Activated T-helper 17 cell treated with anti-CD3 and anti-CD28 coated beads, Interleukin-2, amount 50 U/mL, for 72 hours (primary cell): ENCODE measurements at places on chromosomes 1 and 21.

DNA sequence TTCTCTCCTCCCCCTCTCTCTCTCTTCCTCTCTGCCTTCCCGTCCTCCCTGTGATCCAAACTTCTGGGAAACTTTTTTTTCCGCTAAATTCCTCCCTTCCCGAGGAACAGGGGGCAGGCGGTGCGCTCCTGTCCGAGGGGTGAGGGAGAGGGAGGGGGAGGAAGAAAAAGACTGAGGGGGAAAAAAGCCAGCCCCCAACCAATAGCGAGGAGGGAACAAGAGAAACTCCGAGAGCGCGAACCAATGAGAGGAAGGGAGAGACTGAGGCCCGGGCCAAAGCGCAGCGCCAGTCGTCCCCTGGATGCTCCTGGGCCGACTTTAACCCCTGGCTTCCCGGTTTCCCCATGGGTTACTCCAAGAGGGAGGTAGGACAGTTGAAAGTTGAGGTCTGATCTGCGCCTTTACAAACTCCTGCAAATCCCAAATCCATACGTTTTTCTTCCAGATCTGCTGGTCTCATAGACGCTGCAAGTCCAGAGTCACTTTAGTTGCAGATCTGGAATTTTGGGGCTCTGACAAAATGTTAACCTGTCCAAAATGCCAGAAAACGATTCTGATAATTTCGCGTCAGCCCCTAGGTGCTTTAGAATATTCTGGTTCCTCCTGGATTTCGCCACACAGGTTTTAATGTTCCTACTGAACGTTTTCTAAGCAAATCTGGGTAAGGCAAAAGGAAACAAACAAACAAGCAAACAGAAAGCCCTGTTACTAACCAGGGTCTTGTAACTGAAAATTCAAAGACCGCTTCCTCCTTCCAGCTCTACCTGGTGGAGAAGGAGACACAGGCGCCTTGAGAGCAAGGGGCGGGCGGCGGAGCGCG is at the start of gene TBX15:
Gene TBX15, minus strand, starts transcription at position 158 of the 820 bp plus-strand sequence. CDS start 548 bp downstream, outside the sequence.
- ATAC-seq = no peak

DNA sequence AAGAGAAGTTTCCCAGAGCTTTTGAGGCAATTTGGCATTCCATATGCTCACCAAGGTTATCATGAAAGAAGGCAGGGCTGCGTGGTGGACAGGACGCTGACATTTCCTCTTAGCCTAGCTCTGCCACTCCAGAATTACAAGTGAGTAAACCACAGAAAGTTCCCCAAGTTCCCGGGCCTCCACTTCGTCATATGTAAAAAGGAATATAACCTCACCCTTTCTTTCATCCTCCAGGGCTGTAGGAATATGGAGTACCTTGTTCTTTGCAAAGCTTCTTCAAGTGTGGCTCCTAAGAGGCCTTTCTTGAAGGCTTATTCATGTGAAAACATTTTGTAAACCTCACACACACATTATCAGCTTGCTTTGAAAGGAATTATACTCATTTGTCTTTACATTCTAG is 210.2 kb downstream of the GREM2 start:
- ATAC-seq = no peak

DNA sequence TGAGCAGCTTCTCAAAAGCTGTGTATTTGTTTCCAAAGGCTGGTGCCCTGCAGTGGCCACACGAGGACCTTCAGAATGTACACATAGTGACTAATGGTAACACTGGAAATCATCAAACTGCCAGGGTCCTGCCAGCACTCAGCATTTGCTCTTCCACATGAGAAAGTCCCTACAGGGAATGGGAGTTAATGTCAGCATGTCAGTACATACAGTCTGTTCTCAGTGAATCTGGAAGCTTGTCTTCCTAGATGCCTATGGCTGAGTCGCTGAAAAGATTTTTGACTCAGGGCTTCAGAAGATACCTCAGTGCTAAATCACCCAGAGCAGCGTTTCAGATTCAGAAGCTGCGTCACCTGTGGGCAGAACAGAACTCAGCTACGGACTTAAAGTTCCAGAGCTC is 108.2 kb downstream of the CDC7 start:
- no peak for ATAC-seq

- ATAC-seq = no peak
Observed at GRCh38 chr1:3244025-3244926, 175.3 kb downstream of the PRDM16 start.

GRCh38 chr21:34598931-34599400 is 15.9 kb downstream of the RCAN1 start:
- no peak for ATAC-seq

DNA sequence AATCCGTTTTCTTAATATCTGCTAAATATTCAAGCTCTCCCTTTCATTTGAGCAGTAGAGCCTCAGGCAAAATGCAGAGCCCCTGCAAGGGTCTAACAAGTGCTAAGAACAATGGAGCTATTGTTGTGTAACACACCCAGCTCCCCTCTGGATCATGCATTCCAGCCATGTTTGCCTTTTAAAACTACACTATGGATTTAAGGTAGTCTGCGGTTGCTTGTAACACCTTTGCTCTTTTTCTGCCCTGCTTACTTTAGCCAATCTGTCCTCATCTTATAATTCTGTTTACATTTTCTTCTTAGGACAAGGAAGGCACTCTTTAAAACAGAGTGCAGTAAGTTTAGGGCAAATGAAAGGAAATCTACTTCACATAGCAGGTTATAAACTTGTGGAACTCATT is 60.0 kb upstream of the C1orf105 start:
- no peak for ATAC-seq

- ATAC-seq = no peak
Observed at GRCh38 chr1:222105393-222105737, 363.5 kb upstream of the DUSP10 start.

DNA sequence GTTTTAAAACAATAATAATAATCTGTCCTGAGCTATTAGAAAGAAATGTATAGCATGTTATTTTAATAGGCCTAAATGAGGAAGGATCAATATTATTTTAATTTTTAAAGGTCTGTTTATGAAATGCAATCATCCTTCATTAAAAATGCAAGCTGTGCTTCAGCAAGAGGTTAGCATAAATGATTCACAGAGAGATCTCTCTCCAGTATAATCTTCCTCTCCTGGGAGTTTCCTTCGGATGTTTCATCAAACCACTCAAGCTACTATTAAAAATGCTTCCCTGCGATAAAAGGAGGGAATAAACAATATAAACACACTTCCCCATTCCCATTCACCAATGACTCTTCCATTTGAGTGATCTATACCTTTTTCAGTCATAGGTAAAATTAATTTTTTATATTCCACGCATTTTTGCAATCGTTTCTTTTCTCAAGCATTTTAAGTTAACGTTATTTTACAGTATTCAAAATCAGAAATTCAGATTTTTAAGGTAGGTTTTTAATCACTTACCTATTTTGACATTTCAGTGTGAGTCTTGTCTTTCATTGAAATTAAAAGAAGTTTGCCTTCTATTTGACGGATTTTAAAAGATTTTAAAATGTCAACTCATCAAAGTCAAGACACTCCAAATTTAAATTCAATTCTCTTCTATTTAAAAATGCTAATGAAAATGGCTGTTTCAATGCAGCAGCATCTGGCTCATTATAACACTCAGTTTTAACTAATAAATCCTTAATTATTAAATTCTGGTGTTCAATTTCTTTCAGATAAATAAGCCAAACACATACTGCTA is 64.3 kb downstream of the RERE start:
- ATAC-seq = no peak

- peak; percentile 56 for ATAC-seq
Observed at GRCh38 chr1:93744299-93744988, 62.8 kb upstream of the BCAR3 start.

GRCh38 chr1:198254521-198254920 is 97.7 kb downstream of the NEK7 start:
- no peak for ATAC-seq

GRCh38 chr1:26542771-26543451 is 13.3 kb downstream of the RPS6KA1 start:
- no peak for ATAC-seq

DNA sequence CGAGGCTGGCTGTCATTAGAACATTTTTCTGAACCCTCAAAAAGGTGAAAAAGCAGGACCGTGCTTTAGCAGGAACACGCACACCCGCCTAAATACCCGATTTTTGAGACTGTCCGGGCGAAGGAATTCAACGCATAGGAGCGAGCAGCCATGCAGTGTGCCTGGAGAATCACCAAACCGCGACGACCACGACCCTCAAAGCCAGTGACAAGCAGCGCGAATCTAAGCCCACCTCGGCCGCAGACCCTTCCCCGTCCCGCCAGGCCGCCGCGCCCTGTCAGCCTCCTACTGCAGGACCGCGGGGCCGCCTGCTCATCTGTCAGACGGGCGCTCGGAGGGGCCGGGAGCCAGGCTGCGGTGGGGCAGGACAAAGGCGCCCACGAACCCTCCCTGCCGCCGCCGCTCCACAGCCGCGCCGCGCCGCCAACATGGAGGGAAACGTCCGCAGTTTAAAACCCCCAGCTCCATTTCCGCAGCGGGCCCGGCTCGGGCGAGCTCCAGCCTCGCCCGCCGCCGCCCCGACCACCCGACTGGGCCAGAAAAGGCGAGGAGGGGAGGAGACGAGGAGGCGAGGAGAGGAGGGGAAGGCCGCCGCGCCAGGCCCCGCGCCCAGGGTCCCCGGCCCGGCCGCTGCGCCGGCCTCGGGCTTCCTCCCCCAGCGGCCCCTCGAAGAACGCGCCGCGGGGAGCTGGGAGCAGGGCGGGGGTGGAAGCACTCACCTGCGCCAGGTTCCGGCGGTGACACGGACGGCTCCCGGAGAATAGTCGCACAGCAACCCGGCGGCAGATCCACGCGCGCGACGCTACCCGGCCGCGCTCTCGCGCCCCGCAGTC is at the start of gene LBR:
Gene LBR, minus strand, starts transcription at position 804 of the 833 bp plus-strand sequence. CDS start 3,963 bp downstream, outside the sequence.
- ATAC-seq = peak; percentile 42

- no peak for ATAC-seq
Observed at GRCh38 chr1:53076165-53076564, 14.2 kb downstream of the PODN start.

- ATAC-seq = no peak
Observed at GRCh38 chr1:99579691-99580172, 66.2 kb upstream of the PALMD start.

GRCh38 chr1:5164158-5164557 is 509.7 kb downstream of the AJAP1 start:
- peak; percentile 44 for ATAC-seq

DNA sequence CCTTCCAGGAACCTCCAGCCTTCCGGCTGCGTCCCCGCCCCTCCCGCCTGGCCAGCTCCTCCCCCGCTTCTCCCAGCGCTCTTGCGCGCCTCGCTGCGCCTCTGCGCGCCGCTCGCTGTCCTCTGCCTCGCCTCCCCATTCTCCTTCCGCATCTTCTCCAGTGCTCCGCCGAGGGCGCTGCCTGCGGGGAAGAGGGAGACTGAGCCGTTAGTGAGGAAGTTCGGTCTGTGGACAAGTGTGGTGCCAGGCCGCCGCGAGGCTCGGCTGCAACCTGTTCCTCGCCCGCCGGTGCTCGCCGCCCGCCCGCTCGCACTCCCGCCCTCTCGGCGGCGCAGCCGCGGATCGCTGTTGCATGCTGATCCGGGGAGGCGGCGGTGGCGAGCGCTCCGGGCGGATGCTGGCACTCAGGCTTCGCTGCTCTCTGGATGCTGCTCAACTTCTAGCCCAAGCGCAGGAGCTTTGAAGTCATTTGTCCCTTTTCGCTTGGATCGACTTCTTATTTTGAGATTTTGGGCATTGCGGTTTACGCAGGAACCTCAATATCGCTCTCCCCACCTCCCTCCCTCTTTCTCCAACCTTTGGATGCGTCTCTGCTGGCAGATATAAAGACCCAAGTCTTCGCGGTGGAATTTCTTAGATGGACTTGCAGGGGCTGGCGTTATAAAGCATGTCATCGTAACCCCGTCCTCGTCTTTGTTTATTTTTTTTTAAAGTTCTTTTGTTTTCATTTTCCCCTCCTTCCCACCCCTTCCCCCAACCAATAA is 614 bp upstream of the CACNA1E start:
- ATAC-seq = peak; percentile 58

- ATAC-seq = no peak
Observed at GRCh38 chr21:18677632-18678031, 274.0 kb upstream of the TMPRSS15 start.

DNA sequence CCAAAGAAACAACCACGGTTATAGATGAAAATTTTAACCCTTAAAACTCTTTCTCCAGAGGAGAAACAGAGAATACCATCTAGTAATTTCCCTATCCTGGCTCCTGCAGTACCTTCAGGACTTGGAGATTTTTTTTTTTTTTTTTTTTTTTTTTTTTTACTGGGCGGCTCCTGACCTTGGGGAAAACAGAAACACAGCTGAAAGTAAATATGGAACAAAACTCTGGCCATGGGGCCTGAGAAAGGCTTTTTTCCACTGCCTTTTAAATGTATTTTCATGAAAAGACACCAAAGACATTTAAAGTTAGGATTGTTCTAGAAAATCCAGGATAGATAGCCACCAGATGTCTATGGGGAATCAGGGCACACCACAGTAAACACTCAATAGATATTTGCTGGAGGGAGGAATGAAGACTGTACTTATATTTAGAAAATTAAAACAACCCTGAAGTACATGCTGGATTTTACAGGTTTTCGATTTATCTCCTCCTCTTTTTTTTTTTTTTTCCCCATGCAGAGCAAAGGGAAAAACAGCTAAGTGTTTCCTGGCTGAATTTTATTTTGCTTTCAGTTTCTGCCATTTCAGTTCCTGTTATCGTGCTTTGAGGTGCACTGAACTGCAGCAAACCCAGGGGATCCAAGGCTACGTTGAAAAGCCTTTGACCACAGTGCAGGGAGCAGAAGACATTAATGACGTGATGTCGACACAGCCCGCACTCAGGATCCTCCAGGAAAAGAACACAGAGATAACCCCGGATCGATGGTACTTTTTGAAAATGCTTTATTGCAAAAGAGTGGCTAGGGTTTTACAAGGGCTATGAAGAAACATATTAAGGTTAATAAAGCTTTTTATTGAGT is 35.7 kb upstream of the CNN3 start:
- ATAC-seq = peak; percentile 93

DNA sequence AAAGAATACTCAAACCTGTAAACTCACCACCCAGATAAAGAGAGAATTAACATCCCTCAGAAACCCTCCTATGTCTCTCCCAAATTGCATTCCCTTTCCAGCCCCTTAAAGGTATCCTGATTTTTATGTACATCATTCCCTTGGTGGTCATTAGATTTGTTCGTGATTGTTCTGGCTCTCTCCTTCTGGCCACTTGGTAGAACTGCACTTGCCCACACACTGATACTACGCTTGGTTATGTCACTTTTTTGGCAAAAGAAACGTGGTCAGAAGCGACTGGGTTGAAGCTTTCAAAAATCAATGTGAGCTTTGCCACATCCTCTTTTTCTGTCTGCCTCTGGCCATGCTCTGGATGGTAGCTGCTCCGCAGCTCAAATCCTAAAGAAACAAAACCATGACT is 76.3 kb downstream of the KRTAP19-8 start:
- ATAC-seq = no peak

GRCh38 chr1:12320486-12320885 is 90.7 kb downstream of the VPS13D start:
- no peak for ATAC-seq

DNA sequence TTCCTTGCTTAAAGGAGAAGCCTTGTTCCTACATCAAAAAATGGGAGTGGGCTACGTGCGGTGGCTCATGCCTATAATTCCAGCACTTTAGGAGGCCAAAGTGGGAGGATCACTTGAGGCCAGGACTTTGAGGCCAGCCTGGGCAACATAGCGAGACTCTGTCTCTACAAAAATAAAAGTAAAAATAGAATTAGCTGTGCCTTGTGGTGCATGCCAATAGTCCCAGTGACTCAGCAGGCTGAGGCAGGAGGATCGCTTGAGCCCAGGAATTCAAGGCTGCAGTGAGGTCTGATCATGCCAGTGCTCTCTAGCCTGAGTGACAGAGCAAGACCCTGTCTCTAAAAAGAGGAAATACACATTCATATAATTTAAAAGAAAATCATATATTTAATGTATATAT is 127.1 kb downstream of the C1orf21 start:
- no peak for ATAC-seq
